CD4-positive, alpha-beta T cell treated with Interleukin-6 at 100 ng/mL for 8 hours (primary cell): ENCODE measurements at places on chromosomes 3 and 15.

GRCh38 chr3:105158286-105158685, 208.4 kb upstream of the ALCAM start:
- no peak for DNase-seq

- no peak for DNase-seq
Measured at GRCh38 chr3:147383617-147384016, 22.7 kb downstream of the ZIC4 start.

DNA sequence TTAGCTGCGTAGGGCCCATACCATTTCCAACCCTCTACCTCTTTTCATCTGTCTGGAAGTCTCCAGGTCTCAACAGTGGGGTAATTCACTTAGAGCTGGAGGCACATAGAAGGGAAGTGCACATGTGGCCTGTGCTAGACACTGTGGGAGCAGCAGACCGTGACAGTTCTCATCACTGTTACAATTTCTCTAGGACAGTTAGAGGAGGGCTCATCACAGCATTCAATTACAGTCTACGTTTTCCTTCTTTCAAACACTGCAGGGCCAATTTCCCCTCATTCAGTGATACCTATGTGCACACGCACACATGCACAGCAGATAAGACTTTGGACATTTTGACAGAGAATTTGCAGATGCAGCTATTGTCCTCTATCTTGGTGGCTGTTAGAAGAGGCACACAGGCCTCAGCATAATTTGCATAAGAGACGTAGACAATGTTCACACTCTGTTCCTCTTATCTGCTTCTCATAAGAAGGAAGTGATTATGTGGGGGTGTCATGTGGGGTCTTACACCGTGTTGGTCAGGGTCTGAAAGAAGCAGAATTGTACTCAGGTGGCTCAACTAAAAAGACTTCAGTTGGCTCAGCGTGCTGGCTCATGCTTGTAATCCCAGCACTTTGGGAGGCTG, 12.6 kb upstream of the HRG start:
- no peak for DNase-seq

GRCh38 chr3:40211579-40211978, 97.9 kb upstream of the EIF1B start:
- DNase-seq: no peak

GRCh38 chr15:25691544-25692430, 171.3 kb downstream of the ATP10A start:
- no peak for DNase-seq
